ENCODE measurements at places on chromosomes 16 and 17.

GRCh38 chr16:69199382-69199781 is 12.4 kb downstream of the SNTB2 start:
- DNase-seq, result no peak

GRCh38 chr16:89909777-89910716 is 8.6 kb upstream of the MC1R start:
- no peak for DNase-seq

GRCh38 chr17:58694302-58694701 is 1.9 kb downstream of the RAD51C start:
- no peak for DNase-seq

- DNase-seq, result no peak
Observed at GRCh38 chr17:72602517-72603419, 481.9 kb downstream of the SOX9 start.

DNA sequence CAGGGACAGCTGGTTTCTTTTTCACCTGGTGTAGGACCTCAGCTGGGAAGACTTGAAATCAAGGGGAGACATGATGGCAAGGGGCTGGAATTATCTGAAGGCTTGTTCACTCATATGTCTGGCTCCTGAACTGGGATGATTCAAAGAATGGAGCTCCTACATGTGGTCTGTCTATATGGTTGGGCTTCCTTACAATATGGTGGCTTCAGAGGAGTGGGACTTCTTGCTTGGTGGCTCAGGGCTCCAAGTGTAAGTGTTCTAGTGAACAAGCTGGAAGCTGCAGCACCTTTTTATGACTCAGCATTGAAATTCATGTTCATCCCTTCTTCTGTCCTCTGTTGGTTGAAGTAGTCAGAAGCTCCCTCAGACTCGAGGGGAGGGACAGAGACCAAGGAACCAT is 127.9 kb downstream of the MSI2 start:
- no peak for DNase-seq

DNA sequence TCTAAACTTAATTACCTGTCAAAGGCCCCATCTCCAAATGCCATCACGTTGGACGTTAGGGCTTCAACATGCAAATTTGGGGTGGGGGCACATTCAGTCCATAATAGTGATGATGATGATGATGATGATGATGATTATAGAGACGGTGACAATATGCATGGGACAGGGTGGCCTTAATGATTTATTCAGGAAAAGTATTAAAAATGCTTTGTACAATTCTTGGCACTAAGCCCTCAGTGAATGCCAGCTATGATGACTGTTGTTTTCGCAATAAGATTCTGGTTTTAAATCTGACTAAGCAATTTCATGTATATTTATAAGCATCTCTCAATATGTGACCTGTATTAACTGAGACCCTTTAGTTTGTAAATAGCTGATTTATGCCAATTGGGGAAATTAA is 106.3 kb downstream of the C16orf95 start:
- no peak for DNase-seq

DNA sequence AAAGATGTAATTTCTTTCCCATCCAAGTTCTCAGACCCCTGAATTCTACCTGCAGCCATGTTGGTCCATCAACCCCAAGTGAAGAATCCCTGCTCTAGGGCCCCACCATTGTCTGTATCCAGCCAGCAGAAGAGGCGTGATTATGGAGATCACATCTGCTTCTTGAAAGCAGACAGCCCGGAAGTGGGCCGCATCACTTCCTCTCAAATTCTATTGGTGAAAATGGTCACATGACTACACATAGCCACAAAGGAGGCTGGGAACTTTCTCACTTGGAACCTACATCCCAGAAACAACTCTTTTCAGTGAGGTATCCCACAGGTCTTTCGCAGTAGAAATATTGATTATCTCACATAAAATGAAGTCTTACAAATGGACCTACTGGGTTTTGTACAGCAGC is 40.1 kb downstream of the IL4R start:
- no peak for DNase-seq

GRCh38 chr17:76458580-76459490 is 5.9 kb upstream of the UBE2O start:
- DNase-seq, result peak; percentile 32

DNA sequence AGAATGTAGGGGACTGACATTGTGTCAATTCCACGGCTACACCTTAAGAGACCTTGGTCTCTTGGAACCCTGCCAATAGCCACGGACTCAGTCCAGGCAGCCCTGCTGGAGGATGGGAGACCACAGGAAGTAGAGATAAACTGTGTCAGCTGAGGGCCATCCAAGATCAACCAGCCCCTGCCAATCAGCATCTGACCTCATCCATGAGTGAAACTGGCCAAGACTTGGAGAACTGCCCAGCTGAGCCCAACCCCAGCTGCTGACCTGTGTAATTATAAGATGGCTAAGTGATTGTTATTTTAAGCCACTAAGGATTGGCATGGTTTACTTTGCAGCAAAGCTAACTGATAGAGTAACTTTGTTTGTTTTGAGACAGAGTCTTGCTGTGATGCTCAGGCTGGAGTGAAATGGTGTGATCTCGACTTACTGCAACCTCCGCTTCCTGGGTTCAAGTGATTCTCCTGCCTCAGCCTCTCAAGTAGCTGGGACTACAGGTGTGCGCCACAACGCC is 13.3 kb upstream of the YWHAE start:
- no peak for DNase-seq

GRCh38 chr17:71791311-71791710 is 329.5 kb upstream of the SOX9 start:
- no peak for DNase-seq

DNA sequence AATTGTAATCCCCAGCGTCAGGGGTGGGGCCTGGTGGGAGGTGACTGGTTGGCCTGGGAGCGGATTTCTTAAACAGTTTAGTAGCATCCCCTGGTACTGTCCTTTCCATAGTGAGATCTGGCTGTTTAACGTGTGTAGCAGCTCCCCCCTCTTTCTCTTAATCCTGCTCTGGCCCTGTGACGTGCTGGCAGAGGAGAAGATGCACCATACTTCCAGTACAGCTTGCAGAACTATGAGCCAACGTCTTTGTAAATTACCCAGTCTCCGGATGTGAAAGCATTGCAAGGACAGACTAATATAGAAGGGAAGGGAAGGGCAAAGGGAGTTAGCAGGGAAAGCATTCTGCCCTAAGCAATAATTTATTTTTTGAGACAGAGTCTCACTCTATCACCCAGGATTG is 83.9 kb downstream of the RMI2 start:
- DNase-seq, result no peak

DNA sequence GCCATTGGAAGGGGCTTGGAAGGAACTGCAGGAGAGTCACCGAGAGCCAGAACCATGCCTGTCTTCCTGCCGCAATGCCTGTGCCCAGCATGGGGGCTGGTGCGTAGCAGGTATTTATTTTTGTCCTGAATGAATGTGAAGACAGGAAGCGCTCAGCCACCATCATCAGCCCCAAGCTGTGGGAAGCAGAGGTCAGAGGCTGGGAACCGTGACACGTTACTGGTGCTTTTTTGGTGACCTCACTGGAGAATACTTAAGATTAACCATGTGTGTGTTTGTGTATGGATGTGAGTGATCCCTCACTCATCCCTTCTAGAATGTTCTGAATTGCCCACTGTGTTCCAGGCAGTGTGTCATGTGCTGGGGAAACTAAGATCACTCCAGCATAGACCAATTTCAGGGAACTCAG is 343.8 kb downstream of the SNX29 start:
- no peak for DNase-seq

GRCh38 chr16:67216612-67217490 is 10.1 kb upstream of the TMEM208 start:
- no peak for DNase-seq

GRCh38 chr16:50263940-50264929 is 2.1 kb upstream of the ADCY7 start:
- DNase-seq, result no peak

DNA sequence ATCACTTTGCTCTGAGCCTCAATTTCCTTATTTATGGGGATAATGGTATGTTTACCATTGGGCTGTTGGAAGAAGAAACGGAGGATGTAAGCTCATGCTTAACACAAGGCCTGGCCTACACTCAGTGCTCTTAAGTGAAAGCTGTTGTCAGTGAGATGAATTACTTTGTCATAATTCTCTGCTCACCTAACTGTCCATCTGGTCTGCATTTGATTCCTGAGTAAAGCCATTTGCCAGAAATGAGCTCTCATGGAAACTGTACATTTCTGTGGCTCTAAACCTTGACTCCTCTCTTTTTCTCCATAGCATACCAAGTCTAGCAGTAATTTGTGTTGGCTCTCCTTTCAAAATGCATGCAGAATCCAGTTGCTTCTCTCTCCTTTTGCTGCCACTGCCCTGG is 445.7 kb downstream of the UTP18 start:
- no peak for DNase-seq

DNA sequence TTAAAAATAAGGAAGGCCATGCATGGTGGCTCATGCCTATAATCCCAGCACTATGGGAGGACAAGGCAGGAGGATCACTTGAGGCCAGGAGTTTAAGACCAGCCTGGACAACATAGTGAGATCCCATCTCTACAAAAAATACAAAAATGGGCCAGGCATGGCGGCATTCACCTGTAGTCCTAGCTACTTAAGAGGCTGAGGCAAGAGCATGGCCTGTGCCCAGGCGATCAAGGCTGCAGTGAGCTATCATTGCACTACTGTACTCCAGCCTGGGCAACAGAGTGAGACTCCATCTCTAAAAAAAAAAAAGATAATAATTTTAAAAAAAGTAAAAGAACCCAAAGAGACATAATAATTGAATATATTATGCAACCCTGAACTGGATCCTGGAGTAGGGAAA is 83.6 kb upstream of the ZNF423 start:
- no peak for DNase-seq

All from DMS79 treated with DMSO at 0.1 percent for 48 hours (cell line).